ENCODE measurements at places on chromosomes 16 and 17.
A peak's percentile ranks its signal among the peaks of the same experiment; 100 is the strongest.

DNA sequence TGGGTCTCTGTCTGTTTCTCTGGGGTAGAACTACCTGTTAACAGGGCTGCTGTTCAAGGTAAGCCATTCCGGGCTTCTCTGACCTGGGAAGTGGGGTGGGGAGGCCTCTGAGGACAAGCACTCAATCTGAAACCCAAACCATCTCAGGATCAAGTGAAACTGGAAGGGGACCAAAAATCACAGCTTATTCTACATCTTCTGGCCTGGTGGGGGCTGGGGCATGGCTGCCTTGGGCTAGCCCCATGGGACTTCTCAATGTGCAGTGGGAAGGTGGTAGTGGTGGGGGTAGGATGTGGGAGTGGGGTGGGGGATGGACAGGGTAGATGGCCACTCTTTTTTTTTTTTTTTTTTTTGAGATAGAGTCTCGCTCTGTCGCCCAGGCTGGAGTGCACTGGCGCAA is 5.5 kb downstream of the FLOT2 start:
- no peak for DNase-seq

DNA sequence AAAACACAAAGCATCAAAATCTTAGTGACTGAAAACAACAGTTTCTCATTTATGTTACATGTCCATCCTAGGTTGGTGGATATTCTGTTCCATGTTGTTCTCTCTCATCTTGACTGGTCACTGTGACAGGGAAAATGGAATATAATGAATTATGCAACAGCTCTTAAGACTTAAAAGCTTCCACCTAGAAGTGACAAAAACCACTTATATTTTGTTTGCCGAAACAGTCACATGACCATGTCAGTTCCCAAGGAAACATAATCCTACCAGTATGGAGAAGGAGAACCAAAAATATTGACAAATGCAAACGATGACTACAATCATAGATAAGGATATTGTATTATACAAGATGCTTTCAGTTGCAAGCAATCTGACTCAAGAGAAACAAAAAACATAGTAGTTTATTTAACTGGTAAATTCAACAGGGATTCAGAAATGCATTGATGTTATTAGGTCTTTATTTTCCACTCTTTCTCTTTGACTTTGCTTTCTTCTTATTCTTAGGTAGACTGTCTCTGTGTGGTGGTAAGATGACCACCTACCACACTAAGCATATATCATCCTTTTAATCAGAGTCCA is 103.8 kb downstream of the SSH2 start:
- no peak for DNase-seq

DNA sequence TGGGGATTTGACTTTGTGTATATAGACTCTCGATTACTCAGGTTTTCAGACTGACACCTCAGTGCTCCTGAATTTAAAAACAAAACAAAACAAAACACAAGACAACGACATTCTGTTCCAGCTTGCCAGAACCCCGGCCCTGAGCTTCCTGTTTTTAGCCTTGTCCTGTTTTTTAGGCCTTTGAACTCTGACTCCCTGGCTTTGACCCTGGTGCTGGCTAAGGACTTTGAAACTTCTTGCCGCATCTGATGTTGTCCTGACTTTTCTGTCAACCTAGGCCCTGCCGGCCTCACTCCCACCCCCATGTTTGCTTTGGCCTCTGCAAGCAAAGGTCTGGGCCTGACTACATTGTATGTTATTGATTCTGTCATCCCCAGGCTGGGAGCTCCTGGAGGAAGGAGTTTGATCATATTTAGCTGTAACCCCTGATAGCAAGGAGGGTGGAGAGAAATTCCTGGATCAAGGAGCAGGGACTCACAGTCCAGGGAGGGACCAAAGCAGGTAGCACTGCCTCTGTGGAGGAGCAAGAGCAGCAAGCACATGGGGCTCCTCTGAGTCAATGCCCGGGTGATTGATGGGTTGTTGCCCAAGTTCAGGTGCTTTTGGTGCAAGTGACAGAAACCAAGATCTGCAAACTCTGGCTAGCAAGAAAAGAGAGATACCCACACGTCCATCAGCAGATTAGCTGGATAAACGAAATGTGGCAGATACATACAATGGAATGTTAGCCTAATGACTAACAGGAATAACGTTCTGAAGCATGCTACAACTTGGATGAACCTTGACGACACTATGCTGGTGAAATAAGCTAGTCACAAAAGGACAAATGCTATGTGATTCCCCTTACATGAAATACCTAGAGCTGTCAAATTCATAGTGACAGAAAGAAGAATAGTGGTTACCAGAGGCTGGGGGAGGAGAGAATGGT is 7.7 kb downstream of the CCL16 start:
- DNase-seq = no peak

- no peak for DNase-seq
Measured at GRCh38 chr17:17691468-17692263, 10.4 kb downstream of the RAI1 start.

DNA sequence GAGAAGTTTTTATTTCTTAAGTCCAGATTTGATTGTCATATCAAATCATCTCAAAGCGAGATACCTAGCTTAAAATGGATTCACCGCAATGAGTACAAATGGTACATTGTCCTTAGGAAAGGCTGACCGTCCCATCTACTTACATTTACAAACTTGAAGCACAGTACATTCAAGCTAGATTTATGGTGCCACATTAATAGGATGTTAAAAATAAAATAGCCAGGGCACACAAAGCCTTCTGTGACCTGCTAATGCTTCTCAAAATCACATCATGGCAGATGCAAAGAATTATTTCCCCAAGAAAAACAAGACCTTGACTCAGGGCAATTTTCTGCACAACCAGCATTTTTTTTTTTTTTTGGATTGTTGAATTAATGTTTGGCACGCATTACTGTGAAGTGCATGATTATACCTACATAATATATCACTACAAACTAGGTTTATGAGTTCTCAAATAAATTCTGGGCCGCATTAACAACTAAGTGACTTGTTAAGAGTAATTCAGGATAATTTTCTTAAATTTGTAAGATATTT is 25.3 kb downstream of the CACNG1 start:
- no peak for DNase-seq

DNA sequence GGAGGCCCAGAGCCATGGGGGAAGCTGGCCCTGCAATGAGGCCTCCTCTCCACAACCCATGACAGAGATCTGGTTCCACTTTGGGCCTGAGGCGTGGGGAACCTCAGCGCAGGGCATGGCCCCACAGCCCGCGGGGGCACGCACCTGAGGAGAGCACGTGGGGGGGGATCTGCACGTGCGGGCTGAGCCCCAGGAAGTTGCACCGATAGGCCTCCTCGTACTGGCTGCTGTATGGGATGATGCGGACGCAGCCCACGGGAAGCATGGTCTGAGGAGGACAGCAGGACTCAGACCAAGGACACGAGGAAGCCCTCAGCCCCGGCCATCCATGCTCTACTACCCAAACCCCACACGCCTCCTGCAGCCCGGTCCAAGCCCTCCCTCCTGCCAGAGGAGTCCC is 10.1 kb upstream of the PLD6 start:
- no peak for DNase-seq

DNA sequence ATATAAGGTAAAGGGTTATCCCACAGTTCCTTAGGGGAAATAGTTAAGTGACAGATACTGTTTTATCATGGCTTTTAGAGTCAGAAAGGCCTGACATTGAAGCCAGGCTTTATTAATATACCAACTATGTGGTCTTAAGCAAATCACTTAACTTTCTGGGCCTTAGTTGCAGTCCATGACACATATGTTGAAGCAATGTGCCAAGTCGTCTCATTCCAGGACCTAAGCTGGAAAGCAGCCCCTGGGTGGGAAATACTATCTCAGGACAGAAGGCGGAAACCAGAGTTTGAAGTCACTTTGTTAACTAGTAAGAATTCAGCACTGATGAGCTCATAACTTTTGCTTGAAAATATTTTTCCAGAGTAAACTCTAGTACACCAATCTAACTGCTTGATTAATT is 80.0 kb downstream of the USP32 start:
- DNase-seq = no peak

DNA sequence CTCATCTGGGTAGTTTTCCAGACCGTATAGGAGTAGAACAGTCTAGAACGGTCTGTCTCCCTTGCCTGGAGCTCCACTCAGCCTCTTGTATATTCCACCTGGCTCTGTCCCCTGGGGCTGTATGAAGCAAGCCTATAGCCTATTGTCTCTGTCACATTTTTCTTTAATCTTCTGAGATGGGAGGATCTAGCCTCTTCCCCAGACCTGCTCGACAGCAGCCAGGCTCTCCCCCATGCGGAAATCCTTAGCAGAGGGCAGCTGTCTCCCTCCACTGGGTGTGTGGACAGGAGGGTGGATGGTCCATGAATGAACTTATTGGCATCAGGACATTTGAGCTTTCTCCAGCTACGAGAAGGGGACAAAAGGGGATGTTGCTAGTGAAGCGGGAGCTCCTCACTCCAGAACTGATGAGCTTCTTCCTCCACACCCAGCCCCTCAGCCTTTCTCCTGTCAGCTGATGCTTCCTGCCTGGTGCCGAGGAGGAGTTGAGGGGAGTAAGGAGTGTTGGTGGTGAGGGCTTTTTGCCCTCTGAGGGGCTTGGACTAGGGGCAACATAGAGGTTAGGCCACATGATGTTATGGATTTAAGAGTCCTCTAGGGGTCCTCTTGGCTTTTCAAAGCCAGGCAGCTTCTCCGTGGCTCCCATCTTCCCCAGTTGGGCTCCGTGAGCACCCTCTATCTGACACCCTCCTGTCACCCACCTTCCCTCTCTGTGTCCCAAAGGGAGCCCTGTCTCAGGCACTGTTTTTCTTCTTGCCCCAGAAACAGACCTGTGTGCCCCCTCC is 28.0 kb downstream of the ARHGAP23 start:
- no peak for DNase-seq

DNA sequence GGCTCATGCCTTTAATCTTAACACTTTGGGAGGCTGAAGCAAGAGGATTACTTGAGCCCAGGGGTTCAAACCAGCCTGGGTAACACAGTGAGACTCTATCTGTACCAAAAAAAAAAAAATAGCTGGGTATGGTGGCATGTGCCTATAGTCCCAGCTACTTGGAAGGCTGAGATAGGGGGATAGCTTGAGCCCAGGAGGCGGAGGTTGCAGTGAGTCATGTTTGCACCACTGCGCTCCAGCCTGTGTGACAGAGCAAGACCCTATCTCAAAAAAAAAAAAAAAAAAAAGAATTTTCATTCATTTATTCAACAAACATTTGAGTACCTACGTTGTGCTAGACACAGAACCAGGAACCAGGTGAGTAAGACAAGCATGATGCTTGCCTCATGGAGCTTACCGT is 73.6 kb upstream of the MRTFB start:
- DNase-seq = no peak

GRCh38 chr16:309476-309875 is 26.5 kb downstream of the PDIA2 start:
- DNase-seq = peak; percentile 51

- DNase-seq = no peak
Measured at GRCh38 chr17:27199948-27200347, 94.0 kb upstream of the WSB1 start.

DNA sequence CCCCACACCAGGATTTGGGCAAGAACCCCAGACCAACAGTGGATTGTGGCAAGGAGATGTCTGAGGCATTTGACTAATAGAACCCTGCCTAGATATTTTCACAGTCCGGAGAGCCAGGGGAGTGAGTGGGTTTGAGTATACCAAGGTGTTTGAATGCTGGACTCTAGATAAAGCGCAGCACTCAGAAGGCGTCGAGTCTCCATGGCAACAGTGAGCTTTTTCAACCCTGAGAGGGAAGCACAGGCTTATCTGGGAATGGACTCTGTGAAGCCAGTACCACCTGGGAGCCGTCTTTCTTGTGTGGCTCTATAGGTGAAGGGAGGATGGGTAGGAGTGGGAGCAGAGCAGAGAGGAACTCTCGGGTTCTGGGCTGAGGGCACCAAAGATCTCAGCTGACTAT is 147.0 kb downstream of the SHISA6 start:
- no peak for DNase-seq

- DNase-seq = no peak
Measured at GRCh38 chr17:80712606-80713005, 168.0 kb downstream of the RPTOR start.

GRCh38 chr16:84407588-84408313 is 39.4 kb downstream of the ATP2C2 start:
- no peak for DNase-seq

DNA sequence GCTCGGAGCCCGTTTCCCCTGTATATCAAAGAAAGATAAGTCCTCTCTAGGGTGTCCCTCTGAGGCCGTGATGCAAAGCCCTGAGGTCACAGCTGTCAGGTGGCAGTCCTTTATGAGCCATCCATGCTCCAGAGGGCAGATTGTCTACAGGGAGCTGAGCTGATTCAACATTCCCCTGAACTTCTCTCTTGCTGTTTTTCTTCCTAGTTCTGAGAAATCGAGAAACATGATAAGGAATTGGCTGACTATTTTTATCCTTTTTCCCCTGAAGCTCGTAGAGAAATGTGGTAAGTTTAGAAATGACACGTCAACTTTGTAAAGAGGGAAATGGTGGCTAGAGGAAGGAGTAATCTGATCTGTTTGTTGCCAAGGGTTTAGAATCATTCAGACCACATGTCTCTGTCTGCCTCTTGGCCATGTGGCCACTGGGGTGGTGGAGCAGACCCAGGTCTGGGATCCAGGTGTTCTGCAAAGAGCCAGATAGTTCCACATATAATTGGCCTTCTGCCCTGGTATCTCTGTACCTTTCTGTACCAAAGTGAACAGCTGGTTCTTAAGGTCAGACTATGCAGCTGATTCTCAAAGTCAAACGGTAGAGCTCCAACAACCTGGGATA is 3.5 kb downstream of the CTNS start:
- DNase-seq = no peak

DNA sequence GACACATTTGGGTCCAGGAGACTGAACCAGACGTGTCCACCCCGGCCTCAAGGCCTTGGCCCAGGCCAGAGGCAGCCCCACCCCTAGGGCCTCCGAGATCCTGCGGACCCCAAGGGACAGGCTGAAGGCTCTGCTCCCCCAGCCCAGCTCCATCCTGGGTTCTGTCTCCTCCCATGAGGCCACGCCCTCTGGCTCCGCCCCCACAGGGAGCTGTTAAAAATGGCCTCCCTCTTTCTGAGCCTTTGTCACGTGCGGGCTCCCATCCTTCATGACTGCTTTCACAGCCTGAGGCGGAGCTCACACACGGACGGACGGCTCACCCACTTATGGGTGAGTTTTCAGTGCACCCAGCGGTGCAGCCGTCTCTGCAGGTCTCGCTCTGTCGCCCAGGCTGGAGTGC is 6.5 kb upstream of the CACNA1H start:
- DNase-seq = no peak

DNA sequence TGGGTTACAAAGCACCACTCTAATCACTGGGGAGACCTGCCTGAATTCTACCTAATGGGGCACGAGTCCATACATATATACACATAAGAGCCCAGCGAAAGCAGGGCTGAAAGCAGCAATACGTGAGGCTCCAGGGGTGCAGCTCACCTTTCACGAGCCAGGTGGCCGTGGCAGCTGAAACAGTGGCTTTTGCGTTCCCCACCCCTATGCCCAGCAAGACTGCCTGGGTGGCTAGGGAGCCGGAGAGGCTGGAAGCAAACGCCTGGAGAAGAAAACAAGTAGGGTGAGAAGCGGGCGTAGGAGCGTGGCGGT is 618 bp downstream of the RUSF1 start:
- DNase-seq = no peak

Data from CD8-positive, alpha-beta T cell (primary cell).